ENCODE measurements at places on chromosomes 12 and 14.

- no peak for DNase-seq
These were observed 33.2 kb upstream of the LHX5 start for GRCh38 chr12:113504917-113505316.

DNA sequence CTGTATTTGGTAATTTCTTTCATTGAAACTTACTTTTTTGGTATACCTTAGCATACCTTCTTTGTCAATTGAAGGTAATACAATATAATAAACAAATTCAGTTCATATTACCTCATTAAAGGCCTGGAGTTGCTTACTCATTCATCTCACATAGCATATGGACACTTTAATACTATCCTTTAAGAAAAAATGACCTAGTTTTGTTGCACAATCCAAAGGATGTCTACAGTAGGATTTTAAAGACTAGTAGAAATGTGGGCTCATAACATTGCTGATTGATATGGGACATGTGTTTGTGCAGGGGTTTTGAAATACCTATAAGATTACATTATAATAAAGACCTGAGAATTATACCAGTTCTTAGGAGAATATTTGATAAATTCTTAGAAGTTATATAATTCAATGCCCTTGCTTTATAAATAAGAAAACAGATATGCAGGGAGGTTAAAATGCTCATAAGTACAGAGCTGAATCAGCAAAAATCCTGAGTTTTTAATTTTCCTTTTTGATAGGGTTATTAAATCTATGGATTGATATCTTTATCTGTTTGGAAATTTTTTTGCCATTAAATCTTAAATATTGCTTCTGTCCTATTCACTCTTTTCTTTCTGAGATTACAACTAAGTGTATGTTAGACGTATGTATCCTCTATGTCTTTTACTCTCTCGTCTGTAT lies 352.1 kb downstream of the ATP23 start:
- DNase-seq: no peak

- DNase-seq: no peak
These were observed 384.5 kb downstream of the EMP1 start for GRCh38 chr12:13581031-13581430.

DNA sequence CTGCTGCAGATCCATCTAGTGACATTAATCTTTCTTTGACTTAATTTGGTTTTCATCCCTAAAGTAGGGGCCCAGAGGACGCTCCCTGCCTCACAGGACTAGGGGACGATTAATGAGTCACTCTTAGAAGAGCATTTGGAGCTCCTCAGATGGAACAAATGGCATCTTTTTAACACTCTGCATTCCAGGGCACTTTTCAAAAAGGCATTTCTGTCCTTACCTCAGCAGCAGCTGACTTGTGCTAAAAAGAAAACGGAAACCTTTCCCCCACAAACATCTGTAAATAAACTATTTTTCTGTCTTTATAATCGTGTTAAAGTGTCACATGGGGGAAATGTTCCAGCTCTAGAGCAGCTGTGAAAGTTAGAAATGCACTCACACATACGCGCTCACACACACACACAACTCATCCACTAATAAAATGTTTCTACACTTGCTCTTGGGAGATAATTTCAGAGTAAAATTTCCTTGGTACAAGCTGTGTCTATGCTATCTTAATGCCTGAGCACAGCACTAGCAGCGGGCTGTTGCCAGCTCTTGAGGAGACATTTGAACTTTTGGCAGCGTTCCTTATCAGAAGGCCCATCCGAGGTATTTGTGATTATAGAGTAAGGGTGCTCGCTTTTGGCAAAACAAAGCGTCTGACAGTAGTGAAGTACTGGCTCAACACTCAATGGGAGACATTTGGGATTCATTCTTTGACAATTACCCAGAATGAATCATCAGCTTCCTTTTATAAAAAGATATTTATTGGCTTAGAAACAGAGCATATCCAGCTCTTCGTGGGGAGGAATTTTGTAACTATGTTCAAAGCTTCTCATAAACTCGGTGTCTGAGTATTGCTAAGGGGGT lies 141.3 kb downstream of the PLXNC1 start:
- no peak for DNase-seq

GRCh38 chr12:70796989-70797388 lies 123.5 kb downstream of the PTPRR start:
- DNase-seq: no peak

- DNase-seq: no peak
These were observed 341.6 kb downstream of the VRK1 start for GRCh38 chr14:97138801-97139200.

GRCh38 chr12:89932954-89933353 lies 224.3 kb upstream of the ATP2B1 start:
- DNase-seq: no peak

DNA sequence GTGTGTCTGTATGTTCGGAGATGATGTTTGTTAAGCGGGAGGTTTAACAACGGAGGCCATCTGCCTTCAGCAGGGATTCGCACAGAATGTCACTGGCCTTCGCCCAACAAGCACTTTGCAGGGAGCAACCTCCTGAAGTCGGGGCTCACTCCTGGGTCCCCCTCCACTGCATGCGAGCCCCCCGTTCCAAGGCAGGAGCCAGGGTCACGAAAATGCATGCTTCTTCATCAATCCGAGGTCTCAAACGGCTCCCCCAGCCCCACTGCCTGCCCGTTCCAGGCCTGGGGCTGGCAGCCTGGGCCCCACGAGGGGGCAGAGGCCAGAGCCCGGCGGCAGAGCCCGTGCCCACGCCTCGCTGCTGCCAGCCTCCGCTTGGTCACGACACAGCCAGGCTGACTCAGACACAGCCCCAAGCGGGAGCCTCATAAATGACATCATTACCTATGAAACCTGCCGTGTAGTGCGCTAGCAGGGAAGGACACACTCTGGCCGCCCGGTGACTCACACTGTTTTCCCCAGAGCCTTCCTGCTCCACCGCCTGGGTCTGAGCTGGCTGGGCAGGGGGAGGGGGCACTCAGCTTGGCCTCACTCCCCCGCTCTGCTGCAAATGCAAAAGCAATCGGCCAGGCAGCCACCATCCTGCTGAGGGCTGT lies 169.5 kb upstream of the RTL1 start:
- DNase-seq: peak; percentile 66

- no peak for DNase-seq
These were observed 30.3 kb downstream of the SCN8A start for GRCh38 chr12:51621156-51621922.

- no peak for DNase-seq
These were observed 155.6 kb downstream of the CAND1 start for GRCh38 chr12:67424784-67425183.

DNA sequence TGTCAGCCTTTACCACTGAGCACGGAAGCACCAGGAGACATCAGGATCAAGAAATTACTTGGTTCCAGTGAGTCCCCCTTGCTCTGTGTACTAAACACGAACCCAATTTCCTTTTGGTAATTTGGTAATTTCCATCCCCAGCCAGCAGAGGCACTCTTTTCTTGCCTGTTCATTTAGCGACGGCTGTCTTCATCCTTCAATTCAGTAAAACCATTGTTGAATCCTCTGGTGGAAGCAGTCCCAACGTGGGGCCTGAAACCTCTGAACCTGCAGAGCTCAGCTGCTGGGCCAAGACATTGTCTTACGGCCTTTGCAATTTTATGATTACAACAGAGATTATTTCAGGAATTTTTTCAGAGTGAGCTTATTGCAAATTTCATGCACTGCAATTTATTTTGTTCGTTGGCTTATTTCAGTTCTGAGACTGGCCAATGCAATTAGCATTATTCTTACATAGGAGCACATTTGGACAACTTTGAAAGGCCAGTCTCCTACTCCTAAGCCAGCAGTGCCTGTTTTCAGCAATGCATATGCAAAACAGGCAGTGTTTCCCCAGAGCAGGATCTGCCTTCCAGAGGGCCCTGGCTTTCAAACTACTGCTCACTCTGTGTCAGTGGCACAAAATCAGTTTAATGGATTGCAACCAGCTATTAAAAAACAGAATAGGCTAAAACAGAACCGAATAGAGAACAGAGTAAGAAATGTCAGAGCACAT lies 372.9 kb upstream of the TMEM132C start:
- DNase-seq: no peak

DNA sequence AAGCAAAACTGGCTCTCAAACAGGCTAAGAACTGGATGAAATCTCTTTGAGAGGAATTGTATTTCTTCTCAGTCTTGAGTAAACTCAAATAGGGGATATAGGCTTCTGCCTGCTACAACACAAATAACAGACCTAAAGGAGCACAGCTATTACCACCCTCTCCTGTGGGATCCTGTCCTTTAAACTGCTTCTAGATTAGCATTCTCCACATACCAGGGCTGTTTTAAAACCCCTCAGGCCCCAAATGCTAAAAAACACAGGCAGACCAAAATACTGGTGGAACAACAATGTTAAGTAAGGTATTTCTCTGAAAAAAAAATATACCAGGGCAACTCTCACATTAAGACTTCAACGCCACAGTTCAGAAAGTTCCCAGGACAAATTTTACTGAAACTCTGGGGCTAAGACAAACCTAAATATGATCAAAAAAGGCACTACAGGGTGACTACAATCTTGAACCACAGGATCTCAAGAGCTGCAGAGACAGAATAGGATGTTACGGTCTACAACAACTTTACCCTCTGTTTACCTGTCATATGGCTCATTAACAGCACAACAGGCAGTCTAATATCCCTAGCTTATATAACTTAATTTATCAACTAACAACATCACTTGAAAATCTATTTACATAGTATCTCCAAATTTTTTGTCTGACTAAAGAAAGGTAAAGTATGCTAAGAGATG lies 7.2 kb downstream of the CPNE8 start:
- no peak for DNase-seq

DNA sequence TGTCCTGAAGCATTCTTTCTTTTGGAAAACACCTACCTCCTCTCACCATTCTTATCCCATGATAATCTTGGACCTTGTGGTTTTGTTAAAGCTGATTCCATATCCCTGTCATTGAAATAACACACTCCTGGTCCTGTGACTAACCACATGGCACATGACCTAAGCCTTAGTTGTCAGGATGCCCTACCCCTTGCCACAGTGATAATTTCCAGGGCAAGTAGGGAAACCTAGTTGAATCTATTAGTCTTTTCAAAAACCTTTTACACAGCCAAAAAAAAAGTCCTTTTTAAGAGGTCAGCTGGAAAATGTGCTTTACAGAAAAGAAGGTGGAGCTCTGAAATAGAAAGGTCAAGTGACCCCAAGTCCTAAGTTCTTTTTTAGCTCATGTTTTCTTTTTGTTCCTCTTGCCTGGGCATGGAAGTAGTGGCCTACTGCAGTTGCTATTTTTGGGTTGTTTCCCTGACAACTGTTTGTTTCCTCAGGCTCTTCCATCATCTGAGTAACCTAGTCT lies 608.4 kb downstream of the LRFN5 start:
- DNase-seq: no peak

DNA sequence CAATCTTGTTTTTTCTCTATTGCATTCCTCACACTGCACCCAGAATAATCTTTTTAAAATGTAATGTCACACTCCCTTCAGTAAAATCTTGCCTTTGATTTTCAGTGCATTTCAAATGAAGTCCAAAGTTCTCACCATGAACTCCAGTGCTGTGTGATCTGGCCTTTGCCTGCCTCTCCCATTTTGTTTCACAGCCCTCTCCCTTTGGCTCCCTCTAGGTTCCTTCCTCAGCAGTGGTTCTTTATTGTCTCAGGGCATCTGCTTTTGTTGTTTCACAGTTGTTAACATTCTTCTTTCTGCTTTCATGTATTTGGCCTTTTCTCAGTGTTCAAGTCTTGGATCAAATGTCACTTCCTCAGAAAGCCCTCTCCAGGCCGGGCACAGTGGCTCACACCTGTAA lies 84.5 kb upstream of the AMN1 start:
- no peak for DNase-seq

DNA sequence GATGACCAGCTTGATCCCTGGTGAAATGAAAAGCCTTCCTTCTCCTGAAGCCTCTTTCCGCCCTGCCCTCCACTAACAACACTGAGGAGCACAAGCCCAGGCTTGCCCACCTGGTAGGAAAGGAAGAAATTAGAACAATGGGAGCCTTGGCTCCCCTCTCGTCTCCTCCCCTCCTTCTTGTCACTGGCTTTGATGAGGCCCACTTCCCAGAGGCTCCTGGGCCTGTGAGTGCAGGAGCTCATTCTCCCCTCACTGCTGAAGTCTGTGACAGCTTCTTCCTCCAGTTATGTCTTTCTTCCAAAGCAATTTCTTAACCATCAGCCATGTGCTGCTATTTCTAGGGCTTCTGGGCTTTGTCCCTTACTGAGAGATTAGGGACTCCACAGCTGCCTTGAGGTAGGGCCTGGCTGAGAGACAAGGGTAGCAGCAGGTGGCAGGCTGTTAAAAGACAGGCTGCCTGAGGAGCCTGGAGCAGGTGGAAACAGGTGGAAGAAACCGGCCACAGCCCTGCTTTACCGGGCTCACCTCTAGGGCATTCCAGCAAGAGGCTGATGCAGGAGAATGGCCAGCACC lies 53.6 kb upstream of the SRSF5 start:
- no peak for DNase-seq

GRCh38 chr12:119450771-119451170 lies 116.2 kb downstream of the CCDC60 start:
- no peak for DNase-seq

- peak; percentile 98 for DNase-seq
These were observed 864 bp downstream of the DNAJC22 start for GRCh38 chr12:49347311-49348193.

DNA sequence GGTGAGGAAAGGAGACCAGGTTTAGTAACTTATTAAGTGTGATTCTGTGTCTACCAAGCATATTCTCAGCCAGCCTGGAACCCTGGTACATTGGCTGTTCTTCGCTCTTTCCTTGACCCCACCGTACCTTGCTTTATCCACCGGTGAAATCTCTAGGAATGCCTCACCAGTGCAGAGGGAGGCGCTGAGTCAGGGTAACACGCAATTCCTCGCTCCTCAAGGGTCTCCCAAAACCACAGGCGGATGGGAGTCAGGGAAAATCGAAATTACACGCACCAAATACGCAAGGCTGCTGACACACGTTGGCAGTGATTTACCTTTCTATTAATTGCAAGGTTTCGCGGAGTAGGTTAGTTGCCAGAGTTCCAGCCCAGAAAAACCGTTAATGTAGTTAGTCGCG lies 845 bp downstream of the L3HYPDH start:
- no peak for DNase-seq

DNA sequence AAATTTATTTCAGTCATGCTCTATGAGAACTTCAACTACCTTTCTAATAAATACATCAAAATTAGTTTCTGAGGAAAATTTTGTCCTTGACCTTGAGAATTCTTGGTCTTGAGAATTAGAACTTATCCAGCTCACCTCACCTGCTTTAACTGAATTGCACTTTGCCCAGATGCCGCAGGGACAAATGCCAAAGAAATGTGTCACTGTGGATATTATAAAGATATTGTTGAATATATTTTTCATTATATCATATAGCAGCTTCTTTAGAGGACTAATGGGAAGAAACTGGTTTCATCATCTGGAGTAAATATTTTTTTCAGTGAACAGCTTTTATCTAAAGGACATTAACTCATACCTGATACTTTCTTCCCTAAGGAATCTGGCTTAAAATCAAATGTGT lies 54.1 kb downstream of the LRP6 start:
- DNase-seq: no peak

All from GOT3 (cell line).